ENCODE measurements at places on chromosomes 11 and 22.

- DNase-seq: no peak
These were observed 1077.9 kb downstream of the DLG2 start for GRCh38 chr11:84549217-84549616.

GRCh38 chr22:41695211-41695610 is 4.1 kb upstream of the MEI1 start:
- DNase-seq: no peak

- DNase-seq: no peak
These were observed 332 bp downstream of the TEAD1 start for GRCh38 chr11:12674571-12674935.

- DNase-seq: no peak
These were observed 559.3 kb upstream of the B3GAT1 start for GRCh38 chr11:134971381-134971780.

GRCh38 chr22:35558031-35558430 is 17.4 kb downstream of the RASD2 start:
- no peak for DNase-seq

DNA sequence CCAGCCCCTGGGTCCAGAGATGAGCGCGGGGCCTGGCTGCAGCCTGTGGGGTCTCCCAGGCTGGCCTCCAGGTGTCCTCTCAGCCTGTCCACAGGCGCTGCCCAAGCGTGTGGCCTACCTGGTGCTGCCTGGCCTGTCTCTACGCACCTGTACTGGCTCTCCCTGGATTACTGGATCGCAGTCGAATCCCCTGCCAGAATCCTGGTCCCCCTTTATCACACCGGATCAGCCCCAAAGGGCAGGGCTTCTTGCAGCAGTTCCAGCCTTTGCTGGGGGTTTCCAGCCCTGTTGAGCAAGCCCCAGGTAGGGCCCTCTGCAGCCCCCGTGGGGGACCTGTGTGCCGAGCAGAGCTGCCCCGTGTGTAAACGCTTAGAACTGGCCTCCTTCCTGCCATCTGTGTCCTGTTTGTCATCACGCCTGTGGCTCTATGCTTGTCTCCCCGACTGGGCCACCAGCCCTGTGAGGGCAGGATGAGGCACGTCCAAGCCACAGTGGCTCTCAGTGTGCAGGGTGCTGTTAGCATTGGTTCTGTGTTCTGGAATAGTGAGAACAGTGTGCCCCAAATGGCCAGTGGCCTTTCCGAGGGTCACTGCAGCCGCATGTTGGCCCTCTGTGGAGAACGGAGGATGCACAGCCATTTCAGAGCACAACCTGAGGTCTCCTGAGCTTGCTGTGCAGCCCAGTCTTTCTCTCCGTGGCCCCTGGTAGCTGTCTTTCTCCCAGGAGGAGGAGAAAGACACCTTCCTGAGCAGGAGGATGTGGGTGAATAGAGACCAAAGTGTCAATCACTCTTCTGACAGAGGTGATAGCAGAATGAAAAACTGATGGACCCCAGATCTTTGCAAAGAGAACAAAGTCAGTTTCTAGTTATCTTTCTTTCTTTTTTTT is 13.9 kb upstream of the TXNRD2 start:
- no peak for DNase-seq

GRCh38 chr11:62879235-62879978 is 1.3 kb upstream of the SLC3A2 start:
- no peak for DNase-seq

DNA sequence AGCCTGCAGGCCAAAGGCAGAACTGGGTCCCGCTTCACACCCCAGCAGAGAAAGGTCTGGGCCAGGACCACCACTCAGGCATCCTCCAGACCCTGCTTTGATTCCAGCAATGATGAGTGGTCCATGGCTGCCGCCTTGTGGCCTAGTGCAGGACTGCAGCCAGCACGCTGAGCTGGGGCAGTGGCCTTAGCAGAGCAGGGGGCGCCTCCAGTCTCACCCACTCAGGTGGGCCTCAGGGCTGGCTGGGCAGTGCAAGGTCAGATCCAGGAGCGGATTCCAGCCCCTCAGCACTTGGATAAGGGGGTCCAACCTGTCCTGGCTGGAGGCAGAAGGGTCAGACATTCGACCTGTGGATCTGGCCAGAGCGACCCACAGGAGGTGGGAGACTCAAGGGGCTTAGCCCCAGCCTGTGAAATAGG is 9.6 kb upstream of the PDE2A start:
- peak; percentile 72 for DNase-seq

DNA sequence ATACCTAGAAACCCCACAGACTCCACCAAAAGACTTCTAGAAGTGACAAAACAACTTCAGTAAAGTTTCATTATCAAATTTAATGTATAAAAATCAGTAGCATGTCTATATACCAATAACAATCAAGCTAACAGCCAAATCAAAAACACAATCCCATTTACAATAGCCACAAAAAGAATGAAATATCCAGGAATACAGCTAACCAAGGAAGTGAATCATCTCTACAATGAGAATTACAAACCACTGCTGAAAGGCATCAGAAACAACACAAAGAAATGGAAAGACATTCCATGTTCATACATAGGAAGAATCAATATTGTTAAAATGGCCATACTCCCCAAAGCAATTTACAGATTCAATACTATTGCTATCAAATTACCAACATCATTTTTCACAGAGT is 46.0 kb downstream of the PRCP start:
- no peak for DNase-seq

DNA sequence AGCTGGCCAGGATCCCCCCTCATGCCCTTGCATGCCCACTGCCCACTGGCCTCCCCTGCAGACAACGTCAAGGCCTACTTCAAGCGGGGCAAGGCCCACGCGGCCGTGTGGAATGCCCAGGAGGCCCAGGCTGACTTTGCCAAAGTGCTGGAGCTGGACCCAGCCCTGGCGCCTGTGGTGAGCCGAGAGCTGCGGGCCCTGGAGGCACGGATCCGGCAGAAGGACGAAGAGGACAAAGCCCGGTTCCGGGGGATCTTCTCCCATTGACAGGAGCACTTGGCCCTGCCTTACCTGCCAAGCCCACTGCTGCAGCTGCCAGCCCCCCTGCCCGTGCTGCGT is 7.9 kb downstream of the AIP start:
- no peak for DNase-seq

DNA sequence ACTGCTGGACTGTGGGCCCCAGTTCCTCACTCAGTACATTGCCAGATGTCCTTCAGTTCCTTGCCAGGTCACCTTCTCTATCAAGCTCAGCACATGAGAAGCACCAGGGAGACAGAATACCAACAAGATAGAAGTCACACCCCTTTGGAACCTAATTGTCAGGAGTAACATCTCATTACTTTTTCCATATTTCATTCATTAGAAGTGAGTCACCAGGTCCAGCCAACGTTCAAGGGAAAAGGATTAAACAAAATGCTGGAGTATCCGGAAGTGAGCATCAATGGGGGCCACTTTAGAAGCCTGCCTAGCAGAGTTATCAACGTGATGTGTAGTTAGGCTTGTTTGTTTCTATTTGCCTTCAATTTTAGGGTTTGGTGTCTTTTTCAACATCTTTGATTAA is 569.3 kb downstream of the MIAT start:
- no peak for DNase-seq

DNA sequence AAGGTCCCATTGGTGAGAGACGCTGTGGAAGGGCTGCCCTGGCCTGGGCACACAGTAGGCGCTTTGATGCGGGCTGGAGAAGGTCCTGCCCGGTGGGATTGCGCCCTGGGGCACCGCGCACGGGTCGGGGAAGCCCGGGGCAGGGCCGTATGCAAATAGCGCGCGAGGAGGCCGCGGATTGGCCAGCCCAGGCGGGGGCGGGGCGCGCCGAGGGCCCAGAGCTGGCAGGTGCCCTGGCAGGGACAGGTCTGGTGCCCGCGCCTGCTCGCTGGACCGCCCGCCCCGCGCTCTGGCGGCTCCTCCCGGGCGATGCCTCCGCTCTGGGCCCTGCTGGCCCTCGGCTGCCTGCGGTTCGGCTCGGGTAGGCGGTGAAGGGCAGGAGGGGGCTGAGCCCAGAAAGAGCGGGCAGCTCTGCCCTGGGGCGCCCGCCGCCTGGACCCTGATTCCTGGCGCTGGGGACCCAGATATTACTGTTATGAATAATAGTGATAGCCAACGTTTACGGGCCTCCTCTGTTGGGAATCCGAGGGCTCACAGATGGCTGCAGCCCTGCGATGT is at the start of gene UPK3A:
TSS of gene UPK3A (plus strand) at position 245 of the 558 bp plus-strand sequence. CDS start at position 310, 65 bp downstream.
- peak; percentile 56 for DNase-seq

- DNase-seq: no peak
These were observed 158.9 kb downstream of the MYO18B start for GRCh38 chr22:25900880-25901279.

DNA sequence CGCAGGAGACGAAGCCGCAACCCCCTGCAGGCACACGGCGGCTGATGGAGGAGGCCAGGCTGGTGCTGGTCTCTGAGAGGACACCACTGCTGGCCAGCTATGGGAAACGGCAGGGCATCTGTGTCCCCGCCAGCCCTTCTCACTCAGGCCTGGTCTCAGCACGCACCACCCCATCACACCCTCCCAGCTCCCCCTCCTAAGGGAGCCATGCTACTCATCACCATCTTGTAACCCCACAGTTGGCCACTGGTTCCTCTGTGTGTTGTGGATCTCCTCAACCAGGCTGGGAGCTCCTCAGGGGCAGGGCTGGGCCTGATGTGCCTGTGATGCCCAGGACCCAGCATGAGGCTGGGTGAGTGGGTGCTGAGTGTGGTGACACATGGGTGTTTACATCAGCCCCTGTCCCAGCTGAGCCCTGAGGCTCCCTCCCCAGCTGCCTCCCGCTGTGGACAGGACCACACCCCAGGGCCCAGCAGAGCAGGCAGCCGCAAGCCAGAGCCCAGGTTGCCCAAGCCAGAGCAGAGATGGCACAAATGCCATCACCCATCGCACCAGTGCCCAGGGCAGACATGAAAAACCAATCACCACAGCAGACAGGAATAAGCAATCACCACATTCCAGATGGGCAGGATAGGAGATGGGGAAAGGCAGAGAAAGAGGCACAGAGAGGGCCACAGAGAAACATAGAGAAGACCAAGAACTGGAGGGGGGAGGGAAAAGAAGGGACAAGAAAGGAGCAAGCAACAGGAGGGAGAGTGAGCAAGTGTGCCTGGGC is 8.2 kb downstream of the ARVCF start:
- DNase-seq: no peak

GRCh38 chr11:118846181-118846935 is 37.3 kb upstream of the CXCR5 start:
- DNase-seq: no peak

DNA sequence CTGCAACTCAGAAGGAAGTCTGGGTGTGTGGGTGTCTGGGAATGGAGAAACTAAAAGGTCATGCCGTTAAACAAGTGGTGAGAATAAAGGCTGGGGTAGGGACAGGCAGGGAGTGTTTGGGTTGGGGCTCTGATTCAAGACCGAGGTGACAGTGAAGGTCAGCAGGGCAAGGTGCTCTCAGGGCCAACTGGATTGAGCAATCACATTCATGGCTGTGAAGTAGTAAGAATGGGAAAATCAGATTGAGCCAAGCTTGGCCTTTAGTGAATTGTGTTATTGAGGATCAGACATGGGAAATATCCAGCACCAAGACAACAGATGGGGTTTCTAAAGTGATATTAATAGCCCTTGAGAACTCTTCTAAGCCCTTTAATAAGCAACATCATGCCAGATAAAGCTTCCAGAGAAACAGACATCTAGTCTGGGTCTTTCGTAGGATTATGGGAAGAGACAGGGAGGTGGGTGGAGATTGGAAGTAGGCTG is 24.3 kb downstream of the SCN3B start:
- DNase-seq: no peak

DNA sequence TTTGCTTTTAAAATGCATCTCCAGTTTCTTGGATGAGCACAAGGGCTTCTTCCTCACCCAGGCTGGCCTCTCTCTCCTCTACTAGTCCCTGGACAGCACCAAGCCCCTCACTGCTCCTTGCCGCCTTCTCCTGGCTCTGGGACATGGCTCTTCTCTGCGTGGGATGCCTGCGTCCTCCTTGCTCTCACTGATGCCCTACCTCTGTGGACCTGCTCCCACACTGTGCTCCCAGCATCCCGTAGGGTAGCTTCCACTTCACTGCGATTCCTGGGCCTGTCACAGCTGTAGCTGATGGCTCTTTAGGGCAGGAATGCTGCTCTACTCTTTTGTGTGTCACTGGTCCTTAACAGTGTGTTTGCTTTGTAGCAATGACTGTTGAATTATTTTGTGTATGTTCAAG is 136.3 kb downstream of the SNX19 start:
- DNase-seq: no peak

DNA sequence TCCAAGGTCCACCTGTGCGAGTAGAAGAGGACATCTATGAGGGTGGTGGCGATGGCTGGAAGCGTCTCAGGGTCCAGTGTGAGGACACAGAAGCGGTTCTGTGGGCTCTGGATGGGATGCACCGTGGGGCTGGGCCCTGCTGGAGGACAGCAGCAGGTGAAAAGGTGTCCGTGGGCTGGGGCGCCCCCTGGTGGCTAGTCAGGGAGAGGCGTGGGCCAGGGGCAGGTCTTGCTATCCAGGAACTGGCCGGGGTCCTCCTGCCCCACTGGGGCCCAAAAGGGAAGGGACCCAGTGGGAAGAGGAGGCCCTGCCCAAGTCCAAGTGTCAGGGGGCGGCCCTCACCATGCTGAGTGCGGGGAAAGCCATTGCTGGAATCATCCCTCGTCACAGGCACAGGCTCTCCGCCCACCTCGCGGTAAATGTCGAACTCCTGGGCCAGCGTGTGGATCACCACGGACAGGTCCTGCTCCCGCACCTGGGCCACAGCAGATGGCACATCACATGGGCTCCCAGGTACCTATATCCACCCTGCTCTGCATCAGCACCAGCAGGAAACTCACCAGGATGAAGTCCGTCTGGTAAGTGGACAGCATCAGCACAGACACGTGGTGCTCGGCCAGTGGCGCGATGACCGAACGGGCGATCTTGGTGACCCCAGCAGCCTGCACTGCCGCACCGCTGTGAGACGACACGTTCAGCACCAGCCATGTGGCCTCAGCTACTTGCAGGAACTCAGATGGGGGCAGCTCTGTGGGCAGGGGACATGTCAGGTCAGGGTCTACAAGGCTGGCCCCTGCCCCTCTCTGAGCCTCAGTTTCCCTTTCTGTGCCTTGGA is 2.3 kb downstream of the CASTOR1 start:
- DNase-seq: peak; percentile 90

GRCh38 chr11:99376463-99376862 is 355.7 kb downstream of the CNTN5 start:
- DNase-seq: no peak

DNA sequence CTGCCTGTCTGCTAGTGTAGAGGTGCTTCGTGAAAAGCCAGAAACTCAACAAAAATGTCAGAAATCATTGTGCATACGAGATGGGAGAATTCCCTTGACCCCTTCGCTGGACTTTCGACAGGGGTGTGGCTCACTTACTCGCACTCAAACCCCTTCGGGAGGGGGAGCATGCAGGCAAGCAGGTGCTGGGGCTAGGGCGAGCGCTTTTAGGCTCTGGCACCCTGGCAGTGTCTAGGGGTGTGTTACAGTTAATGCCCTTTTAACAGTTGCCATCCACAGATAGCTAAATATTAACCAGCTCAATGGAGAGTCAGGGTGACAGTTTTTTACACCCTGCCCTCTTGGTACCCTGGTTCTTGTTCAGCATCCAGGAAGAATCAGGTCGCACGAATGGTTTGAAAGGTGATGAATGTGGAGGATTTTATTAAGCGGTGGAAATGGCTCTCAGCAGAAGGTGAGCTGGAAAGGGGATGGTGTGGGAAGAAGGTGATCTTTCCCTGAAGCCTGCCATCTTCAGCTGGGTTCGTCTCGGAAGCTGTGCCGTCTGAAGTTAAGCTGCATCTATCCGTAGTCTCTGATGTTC is 59.6 kb upstream of the SHANK2 start:
- no peak for DNase-seq
